ENCODE measurements at places on chromosomes 5 and 9. TPM values are rescaled to one million over a fixed set of nuclear protein-coding genes. Genes with fewer than 3 reads are reported as not detected.

DNA sequence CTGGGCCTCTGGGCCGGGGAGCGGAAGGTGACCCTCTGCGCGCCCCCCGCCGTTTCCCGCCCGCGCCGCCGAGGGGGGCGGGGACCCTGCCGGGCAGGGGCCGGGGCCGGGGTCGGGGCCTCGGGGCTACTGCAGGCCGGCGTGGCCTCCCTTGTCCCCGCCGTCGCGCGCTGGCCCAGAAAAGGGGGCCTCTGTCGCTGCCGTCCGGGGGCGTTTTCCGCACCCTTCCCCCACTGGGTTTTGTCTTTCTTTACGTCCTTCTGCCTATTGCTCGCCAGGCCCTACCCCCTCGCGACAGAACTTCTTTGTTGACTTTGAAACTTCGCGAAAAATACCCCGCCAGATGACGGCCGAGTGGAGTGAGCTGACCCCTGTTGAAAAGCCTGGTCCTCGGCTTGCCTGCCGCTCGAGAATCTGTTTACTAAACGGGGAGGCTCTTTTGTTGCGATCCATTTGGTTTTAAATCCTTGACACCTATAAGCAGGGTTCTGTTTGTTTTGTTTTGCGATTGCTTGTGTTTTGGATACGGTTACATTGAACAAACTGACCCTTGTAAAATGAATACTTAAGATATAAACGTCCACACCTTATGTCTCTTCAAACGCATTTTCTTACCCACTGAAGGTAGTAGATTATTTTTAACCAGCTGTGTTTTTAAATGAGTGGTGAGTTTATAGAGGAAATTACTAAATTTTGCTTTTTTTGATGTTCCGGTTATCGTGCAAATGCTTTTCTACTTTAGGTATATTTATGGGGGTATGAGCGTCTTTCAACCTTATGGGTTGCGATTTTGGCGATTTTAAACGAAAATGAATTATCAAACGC lies 765 bp downstream of the MARCHF6 start:
- DNase-seq, result peak; percentile 33

- DNase-seq, result no peak
These were observed 168.6 kb downstream of the NNT start for GRCh38 chr5:43771611-43772031.

DNA sequence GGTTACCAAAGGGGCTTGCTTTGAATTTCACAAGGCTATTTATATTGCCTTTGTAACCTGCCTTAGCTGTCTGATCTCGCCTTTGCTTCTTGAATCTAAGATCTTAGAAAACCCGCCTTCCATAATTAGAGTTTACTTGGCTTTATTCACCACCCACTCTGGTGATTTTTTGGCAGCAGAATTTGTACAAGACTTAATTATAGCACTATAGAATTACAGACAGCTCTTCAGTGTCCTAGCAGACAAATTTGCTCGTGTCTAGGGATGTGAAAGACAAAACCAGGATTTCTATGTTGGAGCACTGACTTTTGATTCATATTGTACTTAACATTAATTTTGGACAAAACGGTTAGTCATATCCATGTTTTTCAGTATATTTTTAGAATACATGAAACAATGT lies 306.6 kb downstream of the ADGRV1 start:
- no peak for DNase-seq

DNA sequence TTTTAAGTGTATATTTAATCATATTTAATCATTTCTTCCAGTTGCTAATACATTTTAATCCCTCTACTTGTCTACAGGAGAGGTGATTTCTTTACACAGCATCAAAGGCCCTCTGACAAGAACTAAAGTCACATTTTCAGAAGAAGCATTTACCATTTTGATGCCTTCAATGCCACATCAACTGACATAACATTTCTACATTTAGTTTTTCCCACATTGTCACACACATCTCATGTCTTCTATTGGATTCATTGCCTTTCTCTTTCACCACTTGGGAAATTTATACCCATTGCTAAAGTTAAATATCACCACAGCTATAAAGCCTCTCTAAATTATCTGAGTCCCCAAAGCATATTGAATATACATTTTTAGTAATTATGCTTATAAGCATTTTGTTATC lies 1907.5 kb upstream of the CDH9 start:
- DNase-seq, result no peak

GRCh38 chr9:37919246-37919955 lies 15.5 kb upstream of the SLC25A51 start:
- no peak for DNase-seq

- no peak for DNase-seq
These were observed 72.2 kb downstream of the WDR41 start for GRCh38 chr5:77419644-77420582.

DNA sequence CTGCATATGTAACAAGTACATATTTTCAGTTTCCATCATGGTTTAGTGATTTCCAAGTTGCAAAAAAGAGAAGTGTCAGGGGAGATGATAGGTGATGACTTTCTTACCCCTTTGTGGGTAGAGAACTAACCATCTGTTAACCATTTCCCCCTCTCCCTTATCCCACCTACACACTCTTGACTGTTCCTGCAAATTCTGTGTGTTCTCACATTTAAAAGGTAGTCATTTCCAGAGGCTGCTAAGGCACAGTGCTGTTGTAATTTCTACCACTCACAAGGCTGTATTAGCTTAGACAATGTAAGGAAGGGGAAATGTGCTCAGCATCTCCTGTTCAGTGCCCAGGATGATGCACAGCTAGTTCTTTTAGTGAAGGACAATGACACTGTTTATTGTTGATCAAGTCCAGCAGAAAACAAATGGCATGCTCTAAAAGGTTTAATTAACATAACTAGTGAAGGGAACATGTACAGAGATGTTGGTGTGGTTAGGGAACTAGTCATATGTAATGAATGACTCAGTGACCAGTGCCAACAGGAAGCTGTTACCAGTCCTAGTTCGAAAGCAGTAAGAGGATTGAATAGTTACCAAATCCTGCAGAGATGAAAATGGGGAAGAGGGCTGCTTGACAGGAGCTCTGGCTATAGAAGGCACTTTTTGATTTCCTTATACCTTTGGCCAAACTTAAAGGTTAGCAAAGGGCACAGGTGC lies 165.1 kb downstream of the PLK2 start:
- peak; percentile 68 for DNase-seq

GRCh38 chr5:72160329-72160728 lies 53.1 kb downstream of the MAP1B start:
- DNase-seq, result peak; percentile 39

The SPATA31D4 gene
- total RNA-seq, result not detected

DNA sequence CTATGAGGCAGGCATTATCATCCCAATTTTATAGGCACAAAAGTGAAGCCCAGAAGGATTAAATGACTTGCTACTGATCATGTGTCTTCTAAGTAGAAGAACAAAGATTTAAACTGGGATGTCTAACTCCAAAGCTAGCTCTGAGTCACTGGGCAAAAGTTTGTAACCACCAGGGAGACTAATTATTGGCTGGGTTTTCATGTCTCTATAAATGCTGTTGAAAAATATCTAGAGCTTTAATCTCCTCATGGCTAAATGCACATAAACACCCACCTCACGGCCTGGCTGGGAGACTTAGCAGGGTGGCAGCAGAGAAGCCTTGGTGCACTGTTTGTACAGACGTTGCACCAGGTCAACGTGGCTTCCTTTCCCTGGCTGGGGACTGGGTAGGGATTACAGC lies 144.6 kb downstream of the MELK start:
- no peak for DNase-seq

DNA sequence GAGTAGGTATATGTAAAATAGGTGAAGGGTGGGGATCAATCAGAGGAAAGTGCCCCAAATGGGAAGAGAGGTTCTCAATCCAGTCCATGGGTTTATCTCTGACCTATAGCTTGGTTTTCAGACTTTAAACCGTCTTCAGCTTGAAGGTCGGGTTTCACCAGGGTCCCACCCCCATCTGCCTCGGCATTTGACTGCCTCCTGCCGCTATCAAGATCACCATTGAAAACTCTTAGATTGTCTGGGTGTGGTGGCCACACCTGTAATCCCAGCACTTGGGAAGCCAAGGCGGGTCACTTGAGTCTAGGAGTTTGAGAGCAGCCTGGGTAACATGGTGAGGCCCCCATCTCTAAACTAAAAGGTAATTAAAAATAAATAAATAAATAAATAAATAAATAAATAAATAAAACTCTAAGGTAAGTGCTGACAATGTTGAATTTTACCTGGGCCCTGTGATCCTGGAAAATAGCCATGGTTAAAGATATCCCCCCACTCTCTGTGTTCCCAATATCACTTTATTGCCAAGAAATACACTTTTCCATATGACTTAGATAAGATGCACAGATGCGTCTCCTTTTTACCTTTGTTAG lies 48.8 kb downstream of the TARS1 start:
- DNase-seq, result no peak

The KCNN2 gene
- total RNA-seq, result 0.51 TPM

DNA sequence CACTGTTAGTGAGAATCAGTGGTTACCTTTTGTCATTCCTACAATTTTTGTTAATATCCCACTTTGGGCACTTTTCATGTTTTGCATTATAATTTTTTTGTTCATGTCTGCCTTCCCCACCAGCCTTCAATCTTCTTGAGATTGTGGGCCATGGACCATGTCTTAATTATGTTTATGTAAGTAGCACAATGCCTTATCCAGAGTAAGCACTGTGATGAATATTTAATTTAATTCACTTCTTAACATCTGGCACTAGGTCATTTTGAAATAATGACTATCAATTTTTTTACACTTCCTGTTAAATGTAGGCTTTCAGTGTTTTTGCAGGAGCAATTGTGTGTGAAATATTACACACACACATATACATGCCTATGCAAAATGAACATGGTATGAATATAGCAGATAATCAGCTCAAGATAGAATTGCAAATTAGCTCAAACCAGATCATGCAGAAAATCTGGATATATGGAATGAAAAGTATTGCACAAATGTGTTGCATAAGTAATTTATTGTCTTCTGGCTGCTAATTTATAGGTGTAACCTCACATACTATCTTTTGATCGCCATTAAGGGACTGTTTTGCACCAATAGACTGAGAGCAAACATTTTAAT lies 5.3 kb upstream of the SHOC1 start:
- DNase-seq, result no peak
